ENCODE measurements at places on chromosomes 7 and 10.

- DNase-seq = no peak
Observed at GRCh38 chr7:3805151-3805550, 504.1 kb downstream of the SDK1 start.

DNA sequence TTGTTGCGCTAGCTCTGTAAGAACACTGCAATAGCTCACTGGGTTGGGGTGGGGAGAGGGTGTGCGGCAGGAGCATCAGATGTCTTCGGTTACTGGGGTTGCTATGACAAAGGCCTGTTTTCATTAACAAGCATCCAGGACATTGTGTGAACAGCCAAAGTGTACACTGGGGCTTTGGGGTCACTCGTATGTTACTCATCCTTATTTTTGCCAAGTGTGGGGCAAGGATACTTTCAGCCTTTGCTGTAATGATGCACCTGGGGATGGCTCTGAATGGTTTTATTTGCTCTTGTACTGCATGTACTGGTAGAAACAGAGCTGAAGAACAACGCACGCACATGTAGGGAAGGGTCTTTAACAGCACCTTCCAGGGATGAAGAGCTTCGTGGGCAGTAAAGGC lies 73.0 kb upstream of the AFAP1L2 start:
- DNase-seq = no peak

GRCh38 chr7:110204527-110204926 lies 886.4 kb upstream of the LRRN3 start:
- no peak for DNase-seq

- DNase-seq = no peak
Observed at GRCh38 chr10:24432478-24433416, 223.8 kb downstream of the KIAA1217 start.

DNA sequence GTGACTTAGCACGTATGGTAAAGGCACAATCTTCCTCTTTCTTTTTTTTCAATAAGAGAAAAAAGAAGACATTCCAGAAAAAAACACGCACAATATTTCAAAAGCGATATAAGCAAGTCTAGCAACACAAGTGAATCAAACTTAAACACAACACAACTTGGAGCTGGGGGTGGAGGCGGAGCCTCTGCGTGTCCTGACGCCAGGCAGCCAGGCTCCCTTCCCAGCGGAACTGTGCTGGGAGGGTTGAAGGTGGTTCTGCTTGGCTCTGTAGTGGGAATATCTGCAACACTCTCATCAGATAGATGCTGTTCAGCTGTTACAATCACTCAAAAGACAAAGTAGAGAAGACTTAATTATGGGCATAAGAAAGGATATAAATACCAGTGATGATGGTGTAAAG lies 211.4 kb downstream of the WDR37 start:
- no peak for DNase-seq

DNA sequence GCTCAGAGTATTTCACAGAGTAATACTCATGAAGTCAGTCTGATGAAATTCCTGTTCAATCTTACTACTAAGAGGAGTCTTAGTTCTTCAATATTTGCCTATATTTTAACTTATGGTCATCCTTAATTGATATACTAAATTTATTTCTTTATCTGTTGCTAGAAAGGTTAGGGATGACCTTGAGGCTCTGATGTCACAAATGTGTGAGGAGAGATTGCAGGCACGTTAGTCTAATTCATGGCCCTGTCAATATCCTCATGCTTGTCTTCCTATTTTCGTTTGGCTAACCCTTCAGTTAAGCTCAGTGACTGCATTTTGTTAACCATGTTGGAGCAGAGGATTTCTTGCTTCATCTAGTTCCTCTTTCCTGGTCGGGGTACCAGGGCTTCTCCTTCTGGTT lies 704.7 kb upstream of the COBL start:
- no peak for DNase-seq

GRCh38 chr10:117364110-117364960 lies 10.9 kb downstream of the PDZD8 start:
- no peak for DNase-seq

- DNase-seq = no peak
Observed at GRCh38 chr7:65251851-65252620, 121.6 kb upstream of the ZNF92 start.

DNA sequence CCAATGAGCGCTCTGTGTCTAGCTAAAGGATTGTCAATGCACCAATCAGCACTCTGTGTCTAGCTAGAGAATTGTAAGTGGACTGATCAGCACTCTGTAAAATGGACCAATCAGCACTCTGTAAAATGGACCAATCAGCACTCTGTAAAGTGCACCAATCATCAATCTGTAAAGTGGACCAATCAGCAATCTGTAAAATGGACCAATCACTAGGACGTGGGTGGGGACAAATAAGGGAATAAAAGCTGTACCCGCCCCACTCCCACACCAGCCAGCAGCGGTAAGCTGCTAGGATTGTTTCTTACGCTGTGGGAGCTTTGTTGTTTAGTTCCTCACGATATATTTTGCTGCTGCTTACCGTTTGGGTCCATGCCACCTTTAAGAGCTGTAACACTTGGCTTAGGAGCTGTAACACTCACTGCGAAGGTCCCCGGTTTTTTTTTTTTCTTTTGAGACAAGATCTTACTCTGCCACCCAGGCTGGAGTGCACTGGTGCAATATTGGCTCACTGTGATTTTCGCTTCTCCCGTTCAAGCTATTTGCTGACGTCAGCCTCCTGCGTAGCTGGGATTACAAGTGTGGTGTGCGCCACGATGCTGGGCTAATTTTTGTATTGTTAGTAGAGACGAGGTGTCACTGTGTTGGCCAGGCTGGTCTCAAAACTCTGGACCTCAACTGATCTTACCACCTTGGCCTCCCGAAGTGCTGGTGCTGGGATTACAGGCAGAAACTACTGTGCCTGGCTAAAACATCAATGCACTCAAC lies 184.8 kb downstream of the PTPN20 start:
- no peak for DNase-seq

- DNase-seq = no peak
Observed at GRCh38 chr10:6204341-6205191, 1.8 kb downstream of the PFKFB3 start.

- no peak for DNase-seq
Observed at GRCh38 chr10:87675396-87676376, 16.0 kb downstream of the PAPSS2 start.

DNA sequence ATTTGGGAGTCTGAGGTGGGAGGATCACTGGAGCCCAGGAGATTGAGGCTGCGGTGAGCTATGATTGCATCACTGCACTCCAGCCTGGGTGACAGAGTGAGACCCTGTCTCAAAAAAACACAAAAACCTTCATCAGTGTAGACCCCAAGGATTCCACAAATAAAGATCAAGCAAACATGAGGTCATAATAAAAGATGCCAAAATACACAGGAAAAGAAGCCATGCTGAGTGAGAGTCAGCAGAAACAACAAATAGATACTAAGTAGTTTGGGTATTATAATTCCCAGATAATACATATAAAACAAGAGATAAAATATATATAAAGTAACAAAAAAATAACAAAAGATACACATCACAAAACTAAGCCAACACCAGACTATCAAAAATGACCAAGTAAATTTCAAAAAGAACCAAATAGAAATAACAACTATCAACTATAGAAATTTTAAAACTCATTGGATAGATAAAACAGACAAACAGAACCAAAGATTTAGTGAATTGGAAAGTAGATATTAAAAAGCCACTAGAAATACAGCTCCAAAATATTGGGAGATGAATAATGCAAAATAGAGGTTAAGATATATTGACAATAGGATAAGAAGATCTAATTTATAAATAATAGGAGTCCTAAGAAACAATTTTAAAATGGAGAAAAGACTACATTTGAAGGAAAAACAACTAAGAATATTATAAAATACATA lies 48.9 kb upstream of the FHIP2A start:
- DNase-seq = no peak

GRCh38 chr10:51911723-51912122 lies 212.3 kb upstream of the CSTF2T start:
- DNase-seq = no peak

GRCh38 chr10:117530791-117531190 lies 11.8 kb upstream of the EMX2 start:
- no peak for DNase-seq

GRCh38 chr7:133807624-133808492 lies 319.3 kb upstream of the LRGUK start:
- no peak for DNase-seq

DNA sequence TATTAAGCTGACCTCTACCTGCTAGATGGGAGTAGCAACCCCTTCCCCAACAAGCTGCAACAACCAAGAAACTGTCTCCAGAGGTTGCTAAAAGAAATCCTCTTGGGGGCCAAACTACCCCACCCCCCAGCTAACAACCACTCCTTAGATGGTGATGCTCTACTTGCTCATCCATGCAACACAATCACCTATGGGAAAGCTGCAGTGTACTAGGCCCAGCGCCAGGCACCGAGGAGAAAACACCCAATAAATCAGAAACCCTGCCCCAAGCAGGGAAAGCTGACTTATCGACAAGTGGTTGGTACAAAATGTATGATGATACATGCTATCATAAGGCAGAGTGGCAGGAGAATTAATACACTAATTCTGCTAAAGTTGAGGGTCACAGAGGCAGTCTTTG lies 17.3 kb downstream of the SLC25A13 start:
- DNase-seq = no peak

GRCh38 chr7:134451656-134452055 lies 7.2 kb downstream of the AKR1B1 start:
- no peak for DNase-seq

DNA sequence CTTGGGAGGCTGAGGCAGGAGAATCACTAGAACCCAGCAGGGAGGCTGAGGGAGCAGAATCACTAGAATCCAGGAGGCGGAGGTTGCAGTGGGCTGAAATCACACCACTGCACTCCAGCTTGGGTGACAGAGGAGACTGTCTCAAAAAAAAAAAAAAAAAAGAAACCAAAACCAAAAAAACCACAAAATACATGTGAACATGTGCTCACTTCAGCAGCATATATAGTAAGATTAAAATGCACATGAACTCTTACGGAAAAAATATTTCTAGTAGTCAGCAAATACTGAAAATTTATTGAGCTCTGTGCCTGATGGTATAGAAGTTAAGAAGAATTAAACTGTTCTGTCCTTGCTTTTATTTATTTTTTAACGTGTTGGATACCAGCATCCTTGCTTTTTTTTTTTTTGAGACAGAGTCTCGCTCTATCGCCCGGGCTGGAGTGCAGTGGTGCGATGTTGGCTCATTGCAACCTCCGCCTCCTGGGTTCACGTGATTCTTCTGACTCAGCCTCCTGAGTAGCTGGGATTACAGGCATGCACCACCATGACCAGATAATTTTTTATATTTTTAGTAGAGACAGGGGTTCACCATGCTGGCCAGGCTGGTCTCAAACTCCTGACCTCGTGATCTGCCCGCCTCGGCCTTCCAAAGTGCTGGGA lies 9.6 kb upstream of the ZNF487 start:
- DNase-seq = peak; percentile 23

- no peak for DNase-seq
Observed at GRCh38 chr10:124642088-124642710, 102.0 kb downstream of the FAM53B start.

GRCh38 chr7:21948364-21948763 lies 2.7 kb upstream of the CDCA7L start:
- DNase-seq = no peak

DNA sequence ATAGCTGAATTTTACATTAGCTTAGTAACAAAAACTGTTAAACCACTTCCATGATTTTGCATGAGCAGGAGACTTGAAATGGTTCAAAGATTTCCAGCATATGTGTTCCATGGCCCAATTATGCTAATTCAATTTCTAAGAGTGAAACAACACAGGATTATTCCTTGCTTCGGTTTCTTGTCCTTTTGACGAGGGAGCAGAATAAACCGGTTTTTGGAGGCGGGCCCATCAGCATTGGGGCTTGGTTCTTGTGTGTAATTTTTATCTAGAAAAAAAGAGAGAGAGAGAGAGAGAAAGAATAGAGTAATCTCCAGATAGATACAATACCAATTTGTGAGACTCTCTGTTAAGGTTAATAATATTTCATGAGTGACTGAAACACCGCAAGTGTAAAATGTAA lies 159.5 kb upstream of the ETV1 start:
- DNase-seq = no peak

GRCh38 chr10:99859585-99859984 lies 77.1 kb downstream of the ABCC2 start:
- DNase-seq = no peak

DNA sequence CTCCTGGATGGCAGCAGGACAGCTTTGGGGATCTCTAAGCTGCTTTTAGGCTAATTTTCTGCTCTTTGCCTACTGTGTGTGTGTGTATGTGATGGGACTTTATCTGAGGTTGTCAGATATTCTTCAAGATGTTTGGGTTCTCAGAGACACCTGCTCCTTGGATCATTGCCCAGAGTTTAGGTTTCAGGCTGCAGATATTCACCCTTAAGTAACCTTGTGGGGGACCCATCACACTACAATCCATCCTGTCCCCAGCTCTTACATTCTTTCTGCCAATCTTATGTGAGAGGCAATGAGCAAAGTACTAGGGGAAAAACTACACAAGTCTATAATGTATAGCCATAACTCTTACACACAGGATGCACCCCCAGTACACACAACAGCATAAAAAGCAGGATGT lies 263.0 kb upstream of the ZWINT start:
- DNase-seq = no peak

- DNase-seq = no peak
Observed at GRCh38 chr10:122147663-122148062, 123.4 kb upstream of the BTBD16 start.

DNA sequence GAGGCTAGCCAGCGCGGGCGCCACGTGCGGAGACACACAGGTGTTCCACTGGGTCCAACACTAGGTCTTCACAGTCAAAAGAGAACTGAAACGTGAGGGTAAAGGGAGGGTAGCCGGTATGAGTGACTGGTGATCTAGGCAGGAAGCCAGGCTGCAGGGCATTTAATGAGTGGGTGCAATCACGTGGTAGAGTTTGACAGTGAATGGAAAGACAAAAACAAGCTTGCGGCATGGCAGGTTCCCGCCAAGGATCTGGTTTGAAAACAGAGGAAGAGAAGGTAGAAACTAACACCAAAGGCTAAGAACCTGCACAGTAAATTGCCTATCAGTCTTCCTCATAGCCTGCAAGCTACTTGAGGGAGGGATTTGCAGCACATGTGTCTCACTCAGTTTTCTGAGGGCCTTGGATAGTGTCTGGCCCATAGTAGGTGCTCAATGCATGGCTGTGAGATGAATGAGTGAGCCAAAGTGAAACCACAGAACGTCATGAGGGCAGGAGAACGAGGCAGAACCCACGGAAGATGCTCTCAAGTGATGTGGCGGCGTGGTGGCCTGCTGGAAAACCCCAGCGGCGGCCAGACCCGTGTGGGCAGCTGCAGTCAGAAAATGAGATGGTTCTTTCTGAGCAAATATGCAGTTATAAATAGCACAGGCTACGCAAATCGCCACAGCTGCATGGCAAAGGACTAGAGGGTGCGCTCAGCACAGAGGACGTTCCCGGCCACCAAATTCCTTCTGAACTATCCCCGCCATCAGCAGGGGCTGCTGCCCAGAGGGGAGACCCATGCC lies 183.6 kb upstream of the NFE2L3 start:
- no peak for DNase-seq

DNA sequence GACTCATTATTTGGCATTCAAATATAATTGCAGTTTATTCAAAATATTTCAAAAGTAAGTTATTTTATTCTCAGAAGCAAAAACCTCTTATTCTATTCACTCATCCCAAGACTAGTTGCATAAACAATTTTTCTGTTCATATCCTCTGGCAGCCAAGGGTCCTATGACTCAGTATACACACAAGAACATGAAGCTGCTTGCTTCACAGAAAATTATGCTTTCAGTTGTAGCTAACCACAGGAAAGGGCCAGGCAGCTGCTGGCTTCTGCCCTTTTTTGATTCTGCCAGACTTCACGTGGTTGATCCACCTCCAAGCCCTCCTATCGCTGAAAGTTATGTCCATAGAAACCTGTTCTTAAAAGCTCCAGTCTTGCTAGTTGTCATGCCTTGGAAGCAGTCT lies 108.8 kb downstream of the ABCA13 start:
- no peak for DNase-seq

All from stimulated activated CD4-positive, alpha-beta T cell treated with anti-CD3 and anti-CD28 coated beads, Interleukin-1b, Interleukin-23, amount 100 ng/mL, for 1 hour (primary cell).